Right ventricle myocardium inferior (tissue), 1 donor: ENCODE measurements at places on chromosomes 5 and 9.

DNA sequence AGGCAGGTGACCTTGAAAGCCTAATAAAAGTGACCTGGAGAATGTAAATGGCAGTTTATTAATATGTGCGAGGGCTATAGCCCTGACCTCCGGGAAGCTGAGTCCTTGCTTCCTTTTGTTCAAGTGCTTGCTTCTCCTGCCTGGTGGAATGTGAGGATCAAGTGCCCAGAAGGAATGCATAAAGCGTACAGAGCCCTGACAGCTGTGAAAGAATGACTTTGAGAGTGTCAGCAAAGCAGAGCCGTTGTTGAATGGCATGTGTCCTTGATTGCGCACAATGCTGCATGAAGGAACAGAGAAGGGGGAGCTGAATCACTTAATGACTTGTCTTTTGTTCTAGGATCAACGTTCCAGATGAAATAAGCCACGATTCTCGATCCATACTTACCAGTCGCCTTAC, 133.0 kb downstream of the SLF1 start:
- no peak for DNase-seq

DNA sequence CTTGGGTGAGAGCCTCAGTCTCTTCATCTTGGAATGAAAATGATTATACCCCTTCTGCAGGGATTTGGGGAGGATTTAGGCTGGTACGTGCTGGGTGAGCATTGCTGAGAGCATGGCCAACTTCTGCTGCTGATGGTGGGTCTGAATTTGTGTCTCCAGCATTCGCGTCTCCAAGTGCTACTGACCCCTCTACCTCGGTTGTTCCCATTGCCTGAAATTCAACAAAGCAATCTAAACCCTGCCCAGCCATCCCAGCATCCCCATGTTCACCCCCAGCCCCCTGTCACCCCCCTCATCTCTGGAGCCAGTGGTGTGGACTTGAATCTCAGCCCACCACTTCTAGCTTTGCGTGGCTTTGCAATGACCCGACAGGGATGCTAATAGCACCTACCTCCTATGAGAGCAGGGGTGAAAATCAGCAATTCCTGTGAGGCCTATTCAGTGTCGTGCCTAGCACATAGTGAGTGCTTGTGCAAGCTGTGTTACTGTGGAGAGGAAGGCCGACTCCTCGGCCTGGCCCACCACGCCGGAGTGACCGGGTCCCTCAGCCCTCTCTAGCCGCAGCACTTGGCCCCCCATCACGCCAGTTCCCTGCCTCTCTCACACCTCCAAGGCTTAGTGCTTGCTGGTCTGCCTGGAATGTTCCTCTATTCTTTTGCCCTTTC, 43.4 kb upstream of the SH3PXD2B start:
- DNase-seq, result no peak

DNA sequence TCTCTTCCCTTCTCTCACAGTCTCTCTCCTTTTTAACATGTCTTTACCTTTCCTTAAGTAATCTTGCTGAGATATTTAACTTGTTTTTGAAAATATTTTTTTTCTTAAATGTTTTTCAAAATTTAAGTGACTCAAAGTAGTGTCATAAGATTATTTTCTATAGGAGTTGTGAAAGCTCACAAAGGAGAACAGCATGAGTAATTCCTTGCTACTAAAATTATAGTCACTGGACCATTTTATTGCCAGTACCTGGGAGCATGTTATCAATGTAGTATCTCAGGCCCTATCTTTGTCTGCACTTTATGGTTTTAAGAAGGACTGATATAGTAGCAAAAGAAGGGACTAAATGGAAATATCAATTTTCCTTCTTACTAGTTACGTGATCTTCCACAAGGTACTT, 181.9 kb downstream of the TMEM232 start:
- DNase-seq, result no peak

GRCh38 chr5:59542851-59543820, 350.4 kb downstream of the PDE4D start:
- DNase-seq, result peak; percentile 30

GRCh38 chr5:25688156-25688555, 1043.4 kb upstream of the CDH10 start:
- no peak for DNase-seq

GRCh38 chr9:38643815-38644173, 23.4 kb upstream of the ANKRD18A start:
- DNase-seq, result no peak

DNA sequence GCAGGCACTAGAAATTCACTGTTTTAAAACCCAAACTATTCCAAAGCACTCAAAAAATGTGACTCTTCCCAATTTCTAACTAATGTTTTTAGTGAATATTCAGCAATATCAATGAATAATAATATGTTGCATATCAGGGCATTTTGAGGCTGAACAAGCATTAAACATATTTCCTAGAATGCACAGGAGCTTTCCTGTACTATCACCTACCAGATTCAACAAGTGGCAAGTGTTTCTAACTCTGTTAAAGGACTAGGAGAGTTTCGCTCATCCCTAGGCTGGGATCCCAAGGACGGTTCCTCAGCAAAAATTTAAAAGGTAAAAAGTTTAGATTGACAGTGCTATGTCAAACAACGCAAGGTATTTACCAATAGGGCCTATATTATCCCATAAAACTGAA, 21.0 kb downstream of the GNE start:
- DNase-seq, result no peak

- no peak for DNase-seq
Observed at GRCh38 chr5:146051678-146052077, 53.7 kb downstream of the PLAC8L1 start.

GRCh38 chr9:85067792-85068191, 398.3 kb downstream of the NTRK2 start:
- no peak for DNase-seq
